ENCODE measurements at places on chromosomes 6 and 20. TPM values are rescaled to one million over a fixed set of nuclear protein-coding genes. Genes with fewer than 3 reads are reported as not detected.

The FAM83B gene
- under 0.01 TPM for total RNA-seq

The RPS10 gene
- 2,439 TPM for total RNA-seq

The C6orf15 gene
- not detected for total RNA-seq

The HRH3 gene
- total RNA-seq = not detected

The SALL4 gene
- 0.28 TPM for total RNA-seq

Measured in smooth muscle cell of bladder (primary cell).